ENCODE measurements at places on chromosomes 2 and 18. TPM values are rescaled to one million over a fixed set of nuclear protein-coding genes. Genes with fewer than 3 reads are reported as not detected.

Gene PRR30
- total RNA-seq, result not detected

DNA sequence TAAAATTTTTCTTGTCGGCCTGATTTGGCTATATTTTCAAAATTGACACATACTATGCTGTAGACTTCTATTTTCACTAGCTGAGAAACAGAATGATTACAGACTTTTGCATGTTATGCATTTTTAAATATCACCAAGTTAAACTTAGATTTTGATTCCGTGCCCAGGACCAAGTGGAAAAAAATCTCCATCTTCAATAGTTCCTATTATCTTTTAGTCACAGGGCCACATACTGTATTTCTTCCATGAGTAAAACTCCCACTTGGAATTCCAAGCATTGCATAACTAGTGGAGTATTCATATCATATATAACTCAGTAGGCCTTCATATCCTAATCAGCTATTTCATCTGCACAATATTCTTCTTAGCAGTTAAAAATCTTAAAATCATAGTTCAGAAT is 470.9 kb downstream of the ARHGAP15 start:
- no peak for DNase-seq

DNA sequence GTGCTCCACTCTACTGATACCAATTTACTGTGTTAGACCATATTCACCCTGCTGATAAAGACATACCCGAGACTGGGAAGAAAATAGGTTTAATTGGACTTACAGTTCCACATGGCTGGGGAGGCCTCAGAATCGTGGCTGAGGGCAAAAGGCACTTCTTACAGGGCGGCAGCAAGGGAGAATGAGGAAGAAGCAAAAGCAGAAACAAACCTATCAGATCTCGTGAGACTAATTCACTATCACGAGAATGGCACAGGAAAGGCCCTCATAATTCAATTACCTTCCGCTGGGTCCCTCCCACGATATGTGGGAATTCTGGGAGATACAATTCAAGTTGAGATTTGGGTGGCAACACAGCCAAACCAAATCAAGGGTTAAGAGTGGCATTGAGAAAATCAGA is 65.2 kb downstream of the LDLRAD4 start:
- no peak for DNase-seq

DNA sequence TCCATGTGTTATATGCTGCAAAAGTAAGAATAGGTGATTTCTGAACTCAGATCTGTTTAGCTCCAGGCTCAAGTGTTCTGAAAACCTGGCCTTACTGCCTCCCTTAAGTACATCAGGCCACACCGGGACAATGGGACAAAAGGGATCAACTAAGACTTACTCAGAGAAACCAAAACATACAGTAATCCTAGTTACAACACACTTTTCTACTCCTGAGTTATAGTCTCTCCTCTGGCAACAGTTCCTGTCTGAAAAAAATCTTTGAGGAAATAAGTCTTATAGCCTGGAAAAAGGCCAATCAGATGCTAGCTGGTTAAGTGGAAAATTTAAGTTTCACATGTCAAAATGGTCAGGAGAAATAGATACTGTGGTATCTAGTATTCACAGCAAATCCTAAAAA is 5.6 kb downstream of the METTL5 start:
- DNase-seq, result no peak

GRCh38 chr18:13363359-13363758 is 144.8 kb downstream of the LDLRAD4 start:
- DNase-seq, result no peak

DNA sequence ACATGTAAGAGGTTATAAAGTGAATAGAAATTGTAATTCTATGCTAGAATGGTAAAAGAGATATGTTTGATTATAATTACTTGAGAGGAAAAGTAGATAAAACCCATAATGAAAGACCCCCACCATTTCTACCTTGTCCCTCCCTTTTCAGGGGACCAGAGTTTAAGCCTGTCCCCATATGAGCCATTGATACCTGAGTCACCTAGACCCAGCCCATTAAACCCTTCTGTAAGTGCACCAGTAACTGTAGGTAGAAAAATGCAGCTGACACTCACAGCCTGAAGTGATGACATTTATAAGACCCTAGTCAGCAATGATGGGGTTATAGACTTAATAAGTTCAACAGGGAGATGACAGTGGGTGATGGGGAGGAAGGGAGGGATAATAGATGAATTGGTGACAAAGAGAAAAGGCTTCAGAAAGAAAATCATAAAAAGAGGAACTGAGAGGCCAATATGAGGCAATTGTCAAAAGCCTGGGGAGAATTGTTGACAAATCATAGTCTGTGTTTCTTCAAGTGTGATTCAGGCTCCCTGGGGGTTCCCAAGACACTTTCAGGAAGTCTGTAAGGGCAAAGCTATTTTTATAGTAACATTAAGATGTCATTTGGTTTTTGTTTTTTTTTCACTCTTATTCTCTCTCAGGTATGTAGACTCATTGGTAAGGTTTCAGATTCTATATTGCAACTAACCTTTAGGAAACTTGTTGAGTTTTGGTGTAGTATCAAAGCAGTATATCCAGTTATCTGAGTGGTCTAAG is 544.2 kb downstream of the SATB2 start:
- no peak for DNase-seq

- no peak for DNase-seq
These were observed 15.2 kb downstream of the UGT1A10 start for GRCh38 chr2:233651430-233651829.

DNA sequence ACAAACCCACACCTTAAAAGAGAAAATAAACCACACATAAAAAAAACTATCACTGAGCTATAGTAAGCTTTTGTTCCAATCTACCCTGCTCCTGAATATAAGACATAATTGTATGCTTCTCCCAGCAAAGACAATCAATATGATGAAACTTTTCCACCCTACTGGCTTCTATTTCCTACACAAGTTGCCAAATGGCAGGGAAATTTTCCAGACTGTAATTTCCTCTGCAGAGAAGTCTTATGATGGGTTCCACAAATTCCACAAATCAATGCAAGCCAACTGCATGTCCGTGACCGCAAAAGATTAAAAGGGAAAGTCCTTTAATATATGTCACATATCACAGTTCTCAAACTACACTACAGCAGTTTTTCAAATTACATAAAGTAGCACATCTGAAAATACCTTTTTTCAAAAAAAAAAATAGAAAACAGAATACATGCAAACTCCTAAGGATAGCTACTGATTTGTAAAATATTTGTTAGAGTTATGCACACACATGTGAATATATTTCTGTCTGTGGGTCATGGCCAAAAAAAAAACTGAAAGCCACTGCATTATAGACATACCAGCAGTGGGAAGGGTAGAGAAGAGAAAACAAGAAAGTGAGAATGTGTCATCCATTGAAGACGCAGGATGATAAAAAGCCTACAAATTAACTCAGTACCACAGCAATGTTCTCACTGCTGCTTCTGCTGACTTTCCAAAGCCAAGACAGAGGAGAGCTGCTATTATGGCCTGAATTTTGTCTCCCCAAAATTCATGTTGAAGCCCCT is 61.4 kb downstream of the RPL31 start:
- DNase-seq, result peak; percentile 33

- DNase-seq, result no peak
These were observed at the start of gene ABHD1 for GRCh38 chr2:27123302-27124150. TSS of gene ABHD1 (plus strand) at chr2:27123815. CDS start at chr2:27123949, 134 bp downstream.

GRCh38 chr2:238075397-238075796 is 14.6 kb downstream of the SCLY start:
- no peak for DNase-seq

GRCh38 chr2:106358081-106358480 is 110.1 kb downstream of the RGPD3 start:
- DNase-seq, result no peak

GRCh38 chr2:150418916-150419315 is 68.6 kb downstream of the RND3 start:
- DNase-seq, result no peak

DNA sequence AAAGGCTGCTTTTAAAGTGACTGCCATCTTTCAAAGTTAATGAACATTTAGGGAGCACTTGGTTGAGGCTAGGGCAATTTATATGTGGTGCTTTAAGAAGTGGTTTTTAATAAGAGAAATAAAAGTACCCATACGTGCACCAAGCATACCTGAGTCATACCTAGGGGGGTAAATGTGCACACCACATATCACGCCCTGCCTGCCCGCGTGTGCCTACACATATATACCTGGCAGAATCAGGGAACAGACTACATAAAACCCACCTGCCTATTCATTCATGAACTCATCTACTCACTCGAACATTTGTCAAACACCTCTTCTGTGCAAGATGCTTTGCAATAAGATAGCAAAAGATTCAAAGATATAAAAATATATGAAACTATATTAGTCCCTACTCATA is 69.3 kb upstream of the TMEM200C start:
- no peak for DNase-seq

Gene KATNAL2
- 6.8 TPM for total RNA-seq

Gene EML6
- total RNA-seq, result 2.9 TPM
